AG09319 (cell line): ENCODE measurements at places on chromosomes 16 and 17.

DNA sequence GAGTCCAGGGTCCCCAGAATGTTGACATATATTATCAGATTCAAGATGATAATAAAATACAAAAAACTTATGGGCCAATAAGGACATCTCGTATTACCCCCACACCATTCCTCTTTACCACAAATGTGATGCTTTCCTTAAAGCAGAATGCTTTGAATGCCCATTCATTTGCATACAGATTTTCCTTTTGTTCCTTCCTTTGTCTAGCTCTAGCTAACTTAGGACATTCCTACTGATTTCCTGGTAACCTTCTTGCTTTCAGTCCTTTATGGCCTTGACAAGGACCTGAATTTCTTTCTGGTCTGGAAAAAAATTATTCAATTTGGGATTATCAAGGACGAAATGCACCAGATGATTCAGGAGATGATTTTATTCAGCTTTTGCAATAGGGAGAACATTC, 304.0 kb downstream of the TMEM114 start:
- no peak for DNase-seq

DNA sequence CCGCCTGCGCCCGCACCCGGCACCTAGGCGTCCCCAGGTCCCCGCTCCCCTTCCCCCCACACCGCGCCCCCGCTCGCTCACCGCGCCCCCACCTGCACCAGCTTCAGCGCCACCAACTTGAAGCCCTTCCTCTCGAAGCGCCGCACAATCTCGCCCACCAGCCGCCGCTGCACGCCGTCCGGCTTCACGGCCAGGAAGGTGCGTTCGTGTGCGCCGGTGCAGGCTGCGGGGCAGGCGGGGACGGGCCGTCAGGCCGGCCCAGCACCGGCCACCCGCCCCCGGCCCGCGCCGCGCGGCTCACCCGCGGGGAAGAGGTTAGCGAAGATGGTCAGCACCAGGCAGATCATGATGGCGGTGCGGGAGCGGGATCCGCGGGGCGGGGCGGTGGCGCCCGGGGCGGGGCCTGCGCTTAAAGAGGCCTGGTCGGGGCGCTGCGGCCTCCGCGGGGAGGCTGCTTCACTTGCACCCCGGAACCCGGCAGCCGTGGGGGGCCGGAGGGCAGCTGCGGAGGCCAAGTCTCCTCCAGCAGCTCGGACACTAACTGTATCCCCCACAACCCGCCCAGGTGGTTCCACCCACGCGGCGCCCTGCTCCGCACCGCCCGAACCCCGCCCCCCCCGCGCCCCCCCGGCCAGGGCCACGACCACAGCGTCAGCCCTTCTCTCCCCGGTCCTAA, at the start of gene NME3:
NME3 (minus strand) TSS at position 356 of the 676 bp plus-strand sequence; CDS start at position 347, 9 bp downstream.
- DNase-seq: no peak

DNA sequence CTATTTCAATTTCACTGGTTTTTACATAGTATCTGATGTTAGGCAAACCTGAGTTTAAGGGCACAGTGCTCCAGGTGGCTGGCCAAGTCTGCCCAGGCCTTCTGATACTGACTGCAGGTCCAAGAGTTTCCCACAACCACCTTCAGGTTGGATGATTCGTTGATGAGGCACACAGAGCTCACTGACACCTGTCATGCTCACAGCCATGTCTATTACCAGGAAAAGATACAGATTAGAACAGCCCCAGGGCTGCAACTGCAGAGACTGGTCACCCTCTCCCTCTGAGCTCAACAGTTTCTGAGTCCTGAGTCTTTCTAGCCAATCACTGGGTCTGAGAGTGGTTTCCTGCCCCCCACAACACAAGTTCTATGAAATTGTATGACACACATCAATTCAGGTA, 37.2 kb downstream of the MEAK7 start:
- no peak for DNase-seq

DNA sequence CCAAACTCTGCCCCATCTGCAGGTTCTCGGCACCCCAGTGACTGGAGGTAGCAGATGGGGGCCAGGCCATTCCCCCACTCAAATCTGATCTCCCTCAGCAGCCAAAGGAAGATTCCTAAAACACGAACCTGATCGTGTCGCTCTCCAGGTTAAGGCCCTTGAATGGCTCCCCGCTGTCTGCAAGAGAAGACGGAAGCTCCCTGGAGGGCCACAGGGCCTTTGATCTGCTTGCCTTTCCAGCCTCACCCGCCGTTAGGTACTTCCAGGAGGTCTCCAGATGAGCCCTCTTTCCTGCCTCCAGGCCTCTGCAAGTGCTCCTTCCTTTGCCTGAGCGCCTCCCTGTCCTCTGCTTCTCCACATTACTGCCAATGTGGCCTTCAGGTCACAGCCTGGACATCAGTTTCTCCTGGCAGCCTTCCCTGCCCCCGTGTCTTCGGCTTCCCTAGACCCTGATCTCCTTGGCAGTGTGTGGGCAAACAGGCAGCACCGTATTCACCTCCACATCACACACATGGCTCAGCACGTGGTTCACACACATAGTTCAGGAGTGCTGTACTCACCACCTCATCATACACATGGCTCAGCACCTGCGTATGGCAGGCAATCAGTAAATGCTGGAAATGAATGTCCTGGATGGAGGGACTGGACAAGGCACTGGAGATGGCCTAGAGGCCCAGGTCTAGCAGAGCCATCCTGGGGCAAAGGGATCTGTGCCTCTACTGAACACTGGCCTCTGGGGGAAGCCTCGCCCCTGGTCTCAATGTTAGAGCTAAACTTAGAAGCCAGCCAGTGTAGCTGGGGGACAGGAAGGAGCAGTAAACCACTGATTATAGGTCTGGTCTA, 26.4 kb upstream of the MRPS23 start:
- no peak for DNase-seq

- no peak for DNase-seq
Measured at GRCh38 chr17:10513299-10514067, 4.9 kb downstream of the MYH1 start.

DNA sequence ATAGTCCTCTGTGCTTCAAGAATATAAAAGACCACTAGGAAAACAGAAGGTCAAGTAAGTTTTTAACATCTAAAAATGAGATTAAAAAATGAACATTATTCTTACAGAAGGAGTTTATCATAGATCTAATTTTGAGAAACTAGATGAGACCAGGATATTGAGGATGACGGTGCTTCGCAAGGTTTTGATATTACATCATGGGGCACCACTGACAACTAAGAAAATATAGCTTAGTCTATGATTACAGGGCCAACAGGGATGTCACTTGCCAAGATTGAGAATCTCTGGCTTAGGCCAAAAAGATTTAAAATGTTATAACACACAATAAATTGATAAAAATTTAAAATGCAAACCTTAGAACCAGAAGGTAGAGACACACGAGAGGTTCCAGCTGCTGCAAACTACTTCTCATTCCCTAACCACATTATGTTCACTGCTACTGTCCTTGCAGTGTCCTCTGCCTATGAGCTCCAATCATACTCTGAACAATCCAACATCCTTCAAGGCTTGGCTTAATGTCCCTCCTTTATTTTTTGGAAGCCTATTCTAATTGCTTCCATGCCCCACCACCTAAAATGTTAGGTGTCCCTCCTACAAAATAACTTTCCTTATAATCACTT, 33.2 kb downstream of the USP32 start:
- DNase-seq: no peak

DNA sequence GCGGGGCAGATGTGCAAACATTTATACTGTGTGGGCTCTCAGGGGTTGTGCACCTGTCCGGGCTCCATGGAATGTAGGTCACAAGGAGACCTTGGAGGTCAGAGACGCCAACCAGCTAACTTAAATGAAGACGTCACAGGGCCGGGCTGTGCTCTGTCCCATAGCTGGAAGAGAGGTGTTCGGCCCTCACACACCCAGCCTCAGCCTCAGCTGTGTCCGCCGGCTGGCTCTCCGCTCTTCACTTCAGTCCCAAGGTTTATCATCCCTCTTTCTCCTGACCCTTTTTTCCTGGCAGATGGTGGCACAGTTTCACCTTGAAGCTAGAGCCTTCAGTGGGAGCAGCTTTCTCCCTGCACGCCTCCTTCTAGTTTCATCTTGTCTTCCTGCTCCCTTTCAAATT, 6.0 kb upstream of the RBFOX3 start:
- no peak for DNase-seq

DNA sequence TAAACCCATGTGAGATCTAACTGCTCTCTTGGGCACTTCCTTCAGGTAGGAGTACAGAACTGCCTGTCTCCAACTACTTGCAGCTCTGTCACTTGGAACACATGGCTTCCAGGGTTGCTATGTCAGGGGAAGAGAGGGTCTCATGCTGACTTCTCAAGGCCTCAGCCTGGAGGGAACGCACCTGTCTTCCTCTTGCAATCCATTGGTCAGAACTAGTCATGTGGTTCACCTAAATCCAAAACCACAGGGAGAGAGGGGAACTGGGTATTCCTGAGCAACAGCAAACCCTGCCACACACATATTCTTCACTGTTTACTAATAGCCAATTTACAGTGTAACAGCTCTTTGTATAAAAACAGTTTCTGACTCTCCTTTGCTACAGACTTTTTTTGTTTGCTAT, 206.1 kb downstream of the KCNJ2 start:
- no peak for DNase-seq

GRCh38 chr17:28161311-28161710, 118.8 kb downstream of the NLK start:
- no peak for DNase-seq

DNA sequence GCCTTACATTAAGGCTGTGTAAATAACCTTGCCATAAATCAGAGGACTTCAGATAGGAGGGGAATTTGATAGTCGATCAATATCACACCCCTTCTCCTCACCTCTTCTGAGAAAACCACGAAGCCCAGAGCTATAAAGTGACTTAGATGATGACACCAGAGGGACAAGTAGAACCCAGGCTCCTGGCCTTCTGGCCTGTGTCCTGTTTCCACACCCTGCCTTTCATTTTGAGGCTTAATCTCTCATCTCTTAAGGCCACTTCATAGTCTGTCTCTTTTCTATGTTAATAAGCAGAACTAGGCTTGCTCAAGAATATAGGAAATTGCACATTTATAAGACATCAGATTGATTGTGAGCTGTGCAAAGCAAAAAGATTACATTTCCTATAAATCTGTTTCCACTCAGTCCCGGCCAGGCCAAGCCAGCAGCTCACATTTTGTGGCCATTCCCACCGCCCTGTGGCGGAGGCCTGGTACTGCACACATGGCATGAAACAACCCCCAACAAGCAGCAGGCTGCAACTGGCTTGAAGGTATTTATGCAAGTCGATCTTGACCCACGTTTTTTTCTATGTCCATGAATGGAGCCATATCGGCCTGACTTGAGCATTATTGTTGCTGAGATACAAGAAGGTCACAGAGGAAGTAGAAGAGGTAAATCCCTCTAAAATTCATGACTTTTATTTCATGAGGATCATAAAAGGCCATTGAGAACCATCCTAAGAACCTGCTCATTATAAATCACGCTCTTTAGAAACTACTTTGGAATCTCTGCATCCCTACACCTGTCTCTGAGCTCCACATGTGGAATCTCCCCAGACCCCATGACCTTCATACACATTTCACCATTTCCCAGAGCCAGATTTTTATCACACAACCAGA, 93.7 kb downstream of the PMP22 start:
- peak; percentile 64 for DNase-seq

- DNase-seq: no peak
Measured at GRCh38 chr17:4445731-4446130, 12.0 kb downstream of the SPNS3 start.

GRCh38 chr17:66925811-66926500, 38.6 kb upstream of the CACNG4 start:
- no peak for DNase-seq

DNA sequence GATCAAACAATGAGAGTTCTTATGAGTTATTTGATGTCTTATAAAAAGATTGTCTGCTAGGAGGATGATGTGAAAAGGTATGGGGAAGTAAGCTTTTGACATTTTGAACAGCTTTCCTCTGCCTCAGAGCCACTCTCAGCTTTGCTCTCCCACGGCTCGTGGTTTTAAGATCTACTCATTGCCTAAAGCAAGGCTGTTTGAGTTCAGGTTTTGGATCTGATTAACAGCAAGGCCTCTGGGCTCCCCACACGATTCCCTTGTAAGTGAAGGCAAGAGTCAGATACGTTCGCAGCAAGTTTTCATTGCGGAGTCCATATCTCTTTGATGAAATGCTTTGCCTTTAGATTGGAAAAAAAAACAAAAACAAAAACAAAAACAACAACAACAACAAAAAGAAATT, 515.0 kb upstream of the SALL1 start:
- DNase-seq: no peak

- DNase-seq: peak; percentile 10
Measured at GRCh38 chr16:49986351-49987124, 38.5 kb upstream of the CNEP1R1 start.

- DNase-seq: no peak
Measured at GRCh38 chr16:12724226-12724625, 79.5 kb downstream of the CPPED1 start.

- DNase-seq: no peak
Measured at GRCh38 chr17:78826421-78826820, 14.2 kb downstream of the USP36 start.

DNA sequence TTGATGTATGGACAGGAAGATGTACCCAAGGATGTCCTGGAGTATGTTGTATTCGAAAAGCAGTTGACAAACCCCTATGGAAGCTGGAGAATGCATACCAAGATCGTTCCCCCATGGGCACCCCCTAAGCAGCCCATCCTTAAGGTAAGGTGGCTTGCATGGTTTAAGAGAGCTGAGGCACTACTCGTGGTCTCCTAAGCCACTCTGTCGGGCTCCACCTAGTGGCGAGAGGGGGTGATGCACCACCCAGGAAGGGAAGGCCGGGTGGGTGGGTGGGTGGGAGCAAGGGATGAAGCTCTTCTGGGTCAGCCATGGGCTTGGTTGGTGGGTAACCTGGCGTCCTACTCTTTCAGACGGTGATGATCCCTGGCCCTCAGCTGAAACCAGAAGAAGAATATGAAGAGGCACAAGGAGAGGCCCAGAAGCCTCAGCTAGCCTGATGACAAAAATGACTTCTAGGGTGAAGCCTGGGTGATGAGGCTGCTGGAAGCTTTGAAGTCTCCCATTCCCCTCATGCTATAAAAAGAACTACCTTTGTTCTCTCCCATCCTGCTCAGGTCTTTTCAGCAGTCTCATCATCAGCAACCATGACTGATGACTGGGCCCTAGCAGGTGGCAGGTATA, 21.5 kb downstream of the GPR179 start:
- DNase-seq: no peak

DNA sequence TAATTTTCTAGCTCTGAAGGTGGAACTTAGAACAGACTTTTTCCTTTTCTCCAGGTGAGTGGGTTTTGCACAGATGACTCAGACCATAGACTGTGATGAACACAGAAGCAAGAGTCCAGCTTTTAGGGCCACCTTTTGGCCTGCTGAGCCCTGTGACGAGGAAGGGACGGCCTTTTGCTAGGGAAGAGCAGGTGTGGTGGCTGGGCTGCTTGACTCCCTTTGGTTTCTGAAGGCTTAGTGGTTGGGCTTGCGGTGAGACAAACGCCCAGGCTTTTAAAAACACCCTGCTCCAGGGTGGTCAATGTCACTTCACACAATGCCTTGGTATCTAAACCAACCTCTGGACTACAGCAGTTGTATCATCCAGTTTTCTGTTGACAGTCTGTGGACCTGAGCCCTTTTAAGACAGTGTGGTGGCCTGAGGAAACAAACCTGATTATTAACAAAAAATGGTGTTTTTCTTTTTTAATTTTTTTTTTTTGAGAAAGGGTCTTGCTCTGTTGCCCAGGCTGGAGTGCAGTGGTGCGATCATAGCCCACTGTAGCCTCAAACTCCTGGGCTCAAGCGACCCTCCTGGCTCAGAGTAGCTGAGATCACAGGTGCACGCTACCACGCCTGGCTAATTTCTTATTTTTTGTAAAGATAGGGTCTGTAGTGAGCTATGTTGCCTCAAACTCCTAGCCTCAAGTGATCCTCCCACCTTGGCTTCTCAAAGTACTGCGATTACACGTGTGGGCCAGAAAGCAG, 134.0 kb downstream of the SNX29 start:
- no peak for DNase-seq
